ENCODE measurements at places on chromosomes 5 and 9. TPM values are rescaled to one million over a fixed set of nuclear protein-coding genes. Genes with fewer than 3 reads are reported as not detected.

- peaks cover 11% of the 10 kb centered on the region for H3K27me3 ChIP-seq
- peak overlapping the region; percentile 31 for H3K27ac ChIP-seq
- no peak for DNase-seq
- no peaks in the 10 kb centered on the region for H3K36me3 ChIP-seq
- peaks cover 6% of the 10 kb centered on the region for H3K4me1 ChIP-seq
- H3K4me3 ChIP-seq: no peak overlapping the region
These were observed 264.0 kb downstream of the EPB41L4A start for GRCh38 chr5:112154940-112155686.

DNA sequence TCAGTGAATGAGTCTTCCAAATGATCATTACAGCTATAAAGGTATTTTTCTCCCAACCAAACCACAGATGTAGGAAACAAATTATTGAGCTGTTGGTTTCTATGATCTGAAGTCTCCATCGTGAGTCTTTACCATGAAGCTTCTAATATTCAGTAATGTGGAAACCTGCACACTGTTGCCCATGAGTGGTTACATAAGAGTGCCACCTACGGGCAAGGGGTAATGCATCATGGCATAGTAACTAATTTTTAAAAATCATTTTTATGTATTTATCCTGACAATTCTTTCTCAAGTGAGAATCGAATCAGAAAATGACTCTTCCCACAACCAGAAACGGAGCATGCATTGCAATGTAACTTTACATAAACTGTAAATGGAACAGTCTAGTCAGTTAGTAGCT, 282.5 kb upstream of the SMARCA2 start:
- H3K4me1 ChIP-seq: no peaks in the 10 kb centered on the region
- H3K27me3 ChIP-seq: no peaks in the 10 kb centered on the region

DNA sequence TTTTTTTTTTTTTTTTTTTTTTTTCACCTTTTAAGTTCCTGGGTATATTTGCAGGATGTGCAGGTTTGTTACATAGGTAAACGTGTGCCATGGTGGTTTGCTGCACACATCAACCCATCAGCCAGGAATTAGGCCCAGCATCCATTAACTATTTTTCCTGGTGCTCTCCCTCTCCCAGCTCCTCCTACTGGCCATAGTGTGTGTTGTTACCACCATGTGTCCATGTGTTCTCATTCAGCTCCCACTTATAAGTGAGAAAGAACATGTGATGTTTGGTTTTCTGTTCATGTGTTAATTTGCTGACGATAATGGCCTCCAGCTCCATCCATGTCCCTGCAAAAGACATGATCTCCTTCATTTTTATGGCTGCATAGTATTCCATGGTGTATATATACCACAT, 350.5 kb downstream of the MAN2A1 start:
- no peak for DNase-seq
- H3K4me3 ChIP-seq: no peak overlapping the region
- H3K27me3 ChIP-seq: peaks cover 3% of the 10 kb centered on the region
- peaks cover 5% of the 10 kb centered on the region for H3K36me3 ChIP-seq

- H3K4me1 ChIP-seq: peaks cover 8% of the 10 kb centered on the region
- H3K27me3 ChIP-seq: peaks cover 2% of the 10 kb centered on the region
- H3K36me3 ChIP-seq: no peaks in the 10 kb centered on the region
- no peak within 1 kb of the TSS for H3K27ac ChIP-seq
- no peak within 1 kb of the TSS for H3K4me3 ChIP-seq
These were observed at the start of gene TXNDC8 for GRCh38 chr9:110337727-110338126. TSS of gene TXNDC8 (minus strand) at chr9:110337863.

DNA sequence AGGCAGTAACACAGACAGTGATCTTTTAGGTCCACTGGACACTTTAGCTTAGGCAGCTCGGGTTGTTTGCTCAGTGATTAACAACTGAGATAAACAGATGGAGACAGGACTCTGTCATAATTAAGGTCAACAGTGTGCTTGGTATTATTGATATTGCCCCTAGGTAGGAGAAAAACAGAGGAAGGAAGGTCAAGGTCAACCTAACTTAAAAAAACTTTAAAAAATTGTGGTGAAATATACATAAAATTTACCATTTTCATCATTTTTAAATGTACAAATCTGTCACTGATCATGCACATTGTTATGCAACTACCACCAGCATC, 2.1 kb upstream of the HSPA4 start:
- H3K4me1 ChIP-seq: peaks cover 26% of the 10 kb centered on the region
- peaks cover 14% of the 10 kb centered on the region for H3K36me3 ChIP-seq
- peak overlapping the region; percentile 61 for H3K27ac ChIP-seq
- DNase-seq: no peak

- H3K4me1 ChIP-seq: no peaks in the 10 kb centered on the region
- H3K36me3 ChIP-seq: no peaks in the 10 kb centered on the region
- no peak overlapping the region for H3K27ac ChIP-seq
These were observed 360.2 kb downstream of the DEPDC1B start for GRCh38 chr5:60339691-60340201.

- H3K27ac ChIP-seq: no peak overlapping the region
- no peak for DNase-seq
- no peaks in the 10 kb centered on the region for H3K27me3 ChIP-seq
- H3K4me3 ChIP-seq: no peak overlapping the region
These were observed 823.3 kb upstream of the NUDT12 start for GRCh38 chr5:104385906-104386305.

- no peaks in the 10 kb centered on the region for H3K36me3 ChIP-seq
- no peak for DNase-seq
- H3K4me3 ChIP-seq: no peak overlapping the region
- no peak overlapping the region for H3K27ac ChIP-seq
- no peaks in the 10 kb centered on the region for H3K27me3 ChIP-seq
These were observed 1952.6 kb downstream of the MAT2B start for GRCh38 chr5:165457859-165458481.

DNA sequence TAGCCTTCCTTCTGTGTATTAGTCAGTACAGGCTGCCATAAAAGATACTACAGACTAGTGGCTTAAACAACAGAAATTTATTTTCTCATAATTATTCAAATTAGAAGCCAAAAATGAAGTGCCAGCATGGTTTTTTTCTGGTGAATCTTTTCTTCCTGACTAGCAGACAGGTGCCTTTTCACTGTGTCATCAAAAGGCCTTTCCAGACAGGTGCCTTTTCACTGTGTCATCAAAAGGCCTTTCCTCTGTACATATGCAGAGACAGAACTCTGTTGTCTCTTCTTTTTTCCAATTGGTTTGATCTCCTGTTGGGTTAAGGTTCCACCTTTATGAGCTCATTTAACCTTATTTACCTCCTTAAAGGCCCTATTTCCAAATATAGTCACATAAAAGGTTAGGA, 599.9 kb downstream of the ISL1 start:
- no peaks in the 10 kb centered on the region for H3K27me3 ChIP-seq
- H3K4me1 ChIP-seq: no peaks in the 10 kb centered on the region
- no peak overlapping the region for H3K27ac ChIP-seq
- no peak for DNase-seq

GRCh38 chr9:112822618-112823017, 68.1 kb downstream of the SLC46A2 start:
- H3K4me1 ChIP-seq: no peaks in the 10 kb centered on the region
- no peak overlapping the region for H3K27ac ChIP-seq
- H3K36me3 ChIP-seq: peaks cover 5% of the 10 kb centered on the region
- DNase-seq: no peak
- H3K4me3 ChIP-seq: no peak overlapping the region
- peaks cover 4% of the 10 kb centered on the region for H3K27me3 ChIP-seq

- H3K4me1 ChIP-seq: no peaks in the 10 kb centered on the region
- DNase-seq: no peak
- no peak overlapping the region for H3K4me3 ChIP-seq
These were observed 370.6 kb upstream of the IRX4 start for GRCh38 chr5:2253040-2253975.

DNA sequence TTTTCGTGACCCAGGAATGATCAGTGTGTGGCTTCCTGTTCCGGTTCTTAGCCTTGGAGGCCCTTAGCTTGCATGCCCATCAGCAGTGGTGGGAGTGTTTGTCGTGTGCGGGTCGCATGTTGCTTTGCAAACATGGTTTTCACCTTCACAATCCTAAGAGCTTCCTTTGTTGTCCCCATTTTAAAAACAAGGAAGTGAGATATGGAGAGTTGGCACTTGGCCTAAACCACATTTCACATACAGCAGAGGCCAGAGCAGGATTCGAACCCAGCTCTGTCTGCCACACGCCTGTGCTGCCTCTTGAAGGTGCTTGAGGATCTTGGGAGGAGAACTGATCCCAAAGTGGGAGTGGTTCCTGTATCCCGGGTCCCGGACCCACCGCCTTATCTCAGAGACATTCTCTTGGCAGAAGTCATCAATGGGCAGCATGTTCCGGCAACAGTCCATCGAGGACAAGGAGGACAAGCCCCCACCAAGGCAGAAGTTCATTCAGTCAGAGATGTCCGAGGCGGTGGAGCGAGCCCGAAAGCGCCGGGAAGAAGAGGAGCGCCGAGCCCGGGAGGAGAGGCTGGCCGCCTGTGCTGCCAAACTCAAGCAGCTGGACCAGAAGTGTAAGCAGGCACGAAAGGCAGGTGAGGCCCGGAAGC, 38.2 kb upstream of the POMT1 start:
- no peak overlapping the region for H3K27ac ChIP-seq
- DNase-seq: no peak
- H3K4me1 ChIP-seq: no peaks in the 10 kb centered on the region
- peaks cover 43% of the 10 kb centered on the region for H3K36me3 ChIP-seq

DNA sequence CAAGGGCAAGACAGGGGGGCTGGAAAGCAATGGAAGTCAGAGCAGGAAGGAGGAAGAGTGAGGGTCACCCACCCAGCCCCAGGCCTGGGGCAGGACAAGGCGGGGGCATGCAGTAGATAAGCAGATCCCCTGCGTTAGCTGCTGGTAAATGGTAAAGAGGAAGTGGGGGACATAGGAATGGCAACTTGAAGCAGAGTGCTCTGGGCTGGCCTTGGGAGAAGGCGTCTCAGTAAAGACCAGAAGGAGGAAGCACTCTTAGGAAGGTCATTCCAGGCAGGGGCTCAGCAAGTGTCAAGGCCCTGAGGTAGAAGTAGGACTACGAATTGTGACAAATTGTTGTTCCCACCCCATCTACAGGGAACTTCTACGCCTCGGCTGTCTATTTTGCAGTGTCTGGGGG, 15.1 kb downstream of the TCOF1 start:
- DNase-seq: no peak
- H3K27ac ChIP-seq: no peak overlapping the region
- H3K4me1 ChIP-seq: no peaks in the 10 kb centered on the region
- H3K36me3 ChIP-seq: peaks cover 52% of the 10 kb centered on the region
- H3K4me3 ChIP-seq: no peak overlapping the region
- H3K27me3 ChIP-seq: no peaks in the 10 kb centered on the region

DNA sequence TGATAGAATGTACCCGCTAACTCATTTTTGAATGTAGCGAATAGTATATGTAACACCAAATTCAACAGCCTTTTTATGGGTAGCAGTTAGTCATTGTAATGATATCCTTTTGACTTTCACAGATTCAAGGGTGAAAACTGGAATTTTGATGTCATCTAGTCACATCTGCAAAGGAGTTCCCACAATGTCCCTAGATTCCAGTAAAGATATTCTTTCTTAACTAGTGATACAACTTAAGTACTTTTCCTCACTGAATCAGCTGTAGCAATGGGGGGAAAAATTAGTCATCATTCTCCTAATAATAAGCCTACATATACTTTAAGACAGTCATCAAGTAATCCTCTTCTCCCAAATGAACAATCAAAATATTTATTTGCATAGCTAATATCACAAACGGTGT, 11.5 kb upstream of the SSBP2 start:
- no peaks in the 10 kb centered on the region for H3K4me1 ChIP-seq
- no peak overlapping the region for H3K4me3 ChIP-seq
- no peak overlapping the region for H3K27ac ChIP-seq
- no peaks in the 10 kb centered on the region for H3K36me3 ChIP-seq
- H3K27me3 ChIP-seq: no peaks in the 10 kb centered on the region
- no peak for DNase-seq

DNA sequence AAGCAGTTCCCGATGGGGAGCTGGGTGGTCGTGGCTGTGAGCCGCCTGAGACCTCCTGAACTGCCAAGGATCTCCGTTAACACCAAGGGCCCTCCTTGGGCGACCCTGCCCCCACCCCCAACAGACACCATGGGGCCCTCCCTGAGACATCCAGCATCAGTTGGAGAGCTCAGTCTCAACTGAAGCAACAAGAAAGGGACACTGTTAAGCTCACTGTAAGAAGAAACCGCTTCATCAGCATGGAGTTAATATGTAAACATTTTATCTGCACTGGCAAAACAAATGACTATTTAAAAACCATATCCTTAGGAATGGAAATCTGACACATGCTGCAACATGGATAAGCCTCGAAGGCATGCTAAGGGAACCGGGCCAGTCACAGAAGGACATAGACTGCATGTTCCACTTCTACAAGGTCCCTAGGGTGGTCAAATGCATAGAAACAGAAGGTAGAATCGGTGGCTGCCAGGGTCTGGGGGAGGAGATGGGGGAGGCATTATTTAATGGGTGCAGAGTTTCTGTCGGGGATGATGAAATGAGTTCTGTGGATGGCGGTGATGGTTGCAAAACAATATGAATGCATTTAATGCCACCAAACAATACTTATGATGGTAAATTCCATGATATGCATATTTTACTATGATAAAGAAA, 47.4 kb downstream of the ROR2 start:
- no peak for DNase-seq
- H3K4me1 ChIP-seq: peaks cover 31% of the 10 kb centered on the region
- H3K4me3 ChIP-seq: no peak overlapping the region
- H3K27me3 ChIP-seq: peaks cover 3% of the 10 kb centered on the region
- H3K27ac ChIP-seq: no peak overlapping the region
- H3K36me3 ChIP-seq: no peaks in the 10 kb centered on the region

- H3K4me1 ChIP-seq: no peaks in the 10 kb centered on the region
- no peak overlapping the region for H3K4me3 ChIP-seq
- DNase-seq: no peak
- H3K27me3 ChIP-seq: peaks cover 8% of the 10 kb centered on the region
These were observed 154.7 kb upstream of the ANKH start for GRCh38 chr5:15026011-15026893.

- no peak overlapping the region for H3K27ac ChIP-seq
- no peaks in the 10 kb centered on the region for H3K4me1 ChIP-seq
- H3K27me3 ChIP-seq: no peaks in the 10 kb centered on the region
- no peak for DNase-seq
These were observed 74.6 kb upstream of the ARRDC3 start for GRCh38 chr5:91457681-91458058.

Gene ASPN
- total RNA-seq: not detected

Gene SGTB
- 12.2 TPM for total RNA-seq

Gene RORB
- 0.05 TPM for total RNA-seq

Gene ARAP3
- total RNA-seq: 7.2 TPM

Gene GRXCR2
- not detected for total RNA-seq

Gene WDR38
- not detected for total RNA-seq

Gene BNC2
- total RNA-seq: not detected

Gene ZFR
- 70.8 TPM for total RNA-seq
